ENCODE measurements at places on chromosomes 5 and 9.
A peak's percentile ranks its signal among the peaks of the same experiment; 100 is the strongest.

DNA sequence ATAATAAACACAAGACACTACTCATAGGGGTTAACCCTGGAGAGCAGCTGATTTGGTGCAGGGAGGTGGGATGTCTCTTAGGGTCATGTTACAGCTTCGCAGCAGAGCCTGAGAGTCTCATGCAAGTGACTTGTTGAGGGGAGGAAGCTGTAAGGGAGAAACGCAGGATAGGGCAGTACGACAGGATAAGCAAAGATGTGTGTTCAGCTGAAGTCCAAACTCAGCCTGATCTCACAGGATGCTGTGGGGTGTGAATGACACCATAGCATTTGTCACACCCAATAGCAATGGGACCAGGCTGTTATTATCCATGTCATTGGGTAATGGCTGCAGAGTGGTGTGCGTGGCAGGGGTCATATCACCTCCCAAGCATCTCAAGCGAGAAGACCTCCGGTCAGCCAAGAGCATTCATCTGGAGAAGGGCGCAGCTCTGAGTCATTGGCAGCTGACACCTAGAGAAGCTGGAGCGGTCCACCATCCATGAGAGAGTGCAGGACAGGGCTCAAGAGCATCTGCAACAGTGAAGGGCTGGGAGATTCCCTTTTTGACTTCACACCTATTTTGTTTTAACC is 49.2 kb upstream of the RPL26L1 start:
- DNase-seq, result no peak

DNA sequence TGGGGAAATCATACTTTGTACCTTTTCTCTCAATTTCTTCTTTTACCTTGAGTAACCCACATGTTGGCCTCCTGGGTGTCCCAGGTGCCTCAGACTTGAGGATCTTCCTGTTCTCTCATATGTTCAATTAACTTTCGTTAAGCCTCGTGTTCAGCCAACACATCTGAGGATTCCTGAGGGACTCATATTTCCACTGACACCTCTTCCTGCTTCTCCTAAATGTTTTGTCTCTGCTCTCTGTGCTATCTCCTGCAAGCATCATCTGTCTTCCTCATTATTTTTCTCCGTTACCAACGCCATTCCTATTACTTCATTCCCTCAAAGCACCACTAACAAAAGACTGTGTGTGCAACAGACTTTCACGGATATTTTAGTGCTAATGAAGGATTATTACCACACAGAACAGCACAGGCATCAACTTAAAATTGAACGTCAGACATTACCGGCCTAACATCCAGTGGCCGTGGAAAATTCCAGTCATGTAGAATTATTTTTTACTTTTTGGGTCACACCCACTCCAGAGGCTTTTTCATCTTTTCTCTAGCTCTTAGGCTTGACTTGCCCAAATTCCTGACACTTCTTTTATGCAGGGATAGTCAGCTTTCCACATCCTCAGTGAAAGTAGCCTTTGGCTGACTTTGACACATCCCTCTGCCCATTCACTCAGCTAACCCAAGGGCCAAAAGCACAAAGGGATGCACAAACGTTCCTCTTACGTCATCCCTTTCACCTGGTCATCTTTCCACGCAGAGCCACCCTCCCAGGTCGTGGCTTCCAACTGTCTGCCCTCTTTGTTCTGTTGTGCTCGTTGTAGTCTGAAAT is 46.0 kb upstream of the OSMR start:
- DNase-seq, result no peak

- no peak for DNase-seq
These were observed 270.1 kb downstream of the ARHGEF28 start for GRCh38 chr5:73896097-73896496.

DNA sequence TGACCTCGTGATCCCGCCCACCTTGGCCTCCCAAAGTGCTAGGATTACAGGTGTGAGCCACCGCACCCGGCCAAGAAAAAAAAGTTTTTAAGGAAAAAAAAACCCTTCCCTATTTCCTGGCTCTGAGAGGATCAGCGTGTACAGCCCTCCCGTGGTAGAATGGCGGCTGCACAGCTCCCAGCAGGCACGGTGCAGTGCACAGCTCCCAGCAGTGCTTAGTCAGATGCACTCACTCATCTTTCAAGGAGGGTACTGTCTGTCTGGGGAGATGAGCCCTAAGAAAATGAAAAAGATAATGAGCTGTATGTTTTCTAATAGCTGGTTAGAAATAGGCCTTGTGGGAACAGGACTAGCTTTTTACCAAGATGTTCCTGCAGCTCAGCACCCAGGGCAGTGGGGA is 36.7 kb upstream of the SLC2A8 start:
- no peak for DNase-seq

- no peak for DNase-seq
These were observed 193.1 kb downstream of the PAX5 start for GRCh38 chr9:36840898-36841536.

DNA sequence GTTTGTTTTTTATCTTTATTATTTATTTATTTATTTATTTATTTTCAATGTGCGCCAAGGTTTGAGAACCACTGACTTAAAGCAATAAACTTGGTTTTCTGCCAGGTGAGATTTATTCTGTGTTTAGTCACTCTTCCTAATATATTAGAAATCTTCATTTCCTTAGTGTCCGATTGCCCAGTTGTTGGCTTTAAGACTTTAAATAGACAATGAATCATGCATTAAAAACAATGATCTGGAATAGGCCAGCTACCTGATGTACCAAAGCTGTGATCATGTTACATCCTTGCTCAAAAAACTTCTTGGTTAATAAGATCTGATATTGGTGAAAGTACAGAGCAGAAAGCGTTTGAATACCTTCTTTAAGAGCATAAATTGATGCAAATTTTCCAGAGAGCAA is 52.1 kb upstream of the ERBIN start:
- no peak for DNase-seq

GRCh38 chr5:56358703-56359681 is 125.9 kb upstream of the ANKRD55 start:
- peak; percentile 96 for DNase-seq

- no peak for DNase-seq
These were observed 525.8 kb downstream of the AGTPBP1 start for GRCh38 chr9:85215961-85216360.

- DNase-seq, result peak; percentile 41
These were observed 84.8 kb upstream of the PAM start for GRCh38 chr5:102670224-102670836.

- no peak for DNase-seq
These were observed 50.3 kb downstream of the MOCS2 start for GRCh38 chr5:53059281-53059680.

DNA sequence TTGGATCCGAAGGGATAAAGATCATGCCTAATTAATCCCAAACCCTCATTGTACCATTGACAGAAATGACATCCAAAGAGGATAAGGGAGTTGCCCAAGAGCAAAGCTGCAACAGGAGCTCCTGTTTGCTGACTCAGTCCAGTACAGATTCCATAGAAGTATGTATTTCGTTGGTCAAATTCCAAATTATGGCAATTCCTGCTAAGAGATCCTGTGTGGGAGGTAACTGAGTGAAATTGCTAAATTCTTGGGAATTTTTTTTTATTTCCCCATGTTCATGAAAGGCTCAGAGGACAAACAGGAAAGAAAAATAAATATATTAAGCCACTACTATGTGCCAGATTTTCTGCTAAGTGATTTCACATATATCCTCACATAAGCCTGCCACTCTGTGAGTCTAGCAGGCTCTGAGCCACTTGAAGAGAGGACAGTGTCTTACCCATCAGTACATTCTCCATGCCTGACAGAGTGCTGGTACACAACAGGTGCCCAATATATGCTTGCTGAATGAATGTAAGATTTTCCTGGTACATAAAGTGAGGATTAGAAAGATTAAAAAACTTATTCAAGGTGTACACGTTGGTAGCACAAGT is 132.7 kb downstream of the GLIS3 start:
- DNase-seq, result no peak

DNA sequence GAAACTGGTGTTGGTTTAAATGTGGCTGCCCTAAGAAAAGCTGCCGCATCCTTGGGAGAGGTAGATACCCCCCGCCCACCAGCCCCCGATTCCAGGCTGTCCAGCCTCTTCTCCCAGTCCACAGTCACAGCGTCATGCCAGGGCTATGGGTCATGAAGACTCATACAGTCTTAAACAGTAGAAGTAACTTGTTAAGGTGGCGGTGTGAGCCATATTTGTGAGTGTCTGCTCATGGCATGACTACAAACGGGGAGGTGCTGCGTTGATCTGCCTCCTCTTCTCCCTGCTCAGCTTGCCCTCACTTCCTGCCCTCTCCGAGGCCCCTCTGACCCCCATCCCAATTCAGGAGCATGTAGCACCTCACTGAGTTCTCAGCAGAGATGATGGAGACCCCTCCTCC is 20.8 kb downstream of the FGD3 start:
- no peak for DNase-seq

DNA sequence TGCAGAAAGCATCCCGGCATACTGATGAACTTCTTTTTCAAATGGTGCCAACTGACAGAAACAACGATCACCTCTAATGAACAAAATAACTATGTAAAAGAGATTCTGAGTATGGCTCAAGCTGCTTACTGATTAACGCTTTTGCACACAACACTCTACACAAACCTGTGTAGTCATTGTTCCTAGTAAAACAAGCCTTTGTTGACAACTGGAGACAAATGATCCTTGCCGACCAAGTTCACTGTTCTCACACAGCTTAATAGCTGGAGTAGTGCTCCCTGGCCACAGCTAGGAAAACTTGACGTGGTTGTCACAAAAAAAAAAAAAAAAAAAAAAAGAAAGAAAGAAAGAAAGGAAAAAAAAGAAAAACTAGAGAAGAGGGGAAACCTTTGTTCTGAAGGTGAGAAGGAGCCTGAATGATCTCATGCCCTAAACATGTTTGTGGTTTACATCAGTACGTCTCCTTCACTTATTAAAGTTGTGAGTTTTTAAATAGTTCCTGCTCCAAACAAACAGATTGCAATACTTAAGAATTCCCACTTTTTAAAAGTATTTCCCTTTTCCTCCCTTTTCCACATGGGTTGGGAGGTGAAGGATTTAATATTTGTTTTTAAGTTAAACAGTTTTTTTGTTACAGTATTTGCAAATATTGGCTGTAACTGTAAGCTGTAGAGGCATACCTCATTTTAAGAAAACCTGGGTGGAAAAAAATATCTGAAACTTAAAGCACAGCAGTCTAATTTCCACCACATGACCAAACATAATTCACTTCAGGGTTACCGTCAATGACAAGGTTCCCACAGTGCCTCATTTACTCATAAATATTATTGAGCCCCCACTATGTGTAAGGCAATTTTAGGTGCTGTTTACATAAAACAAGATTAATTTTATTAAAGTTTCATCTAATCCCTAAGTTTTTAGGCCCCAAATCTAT is 63.7 kb downstream of the GLIS3 start:
- peak; percentile 83 for DNase-seq

DNA sequence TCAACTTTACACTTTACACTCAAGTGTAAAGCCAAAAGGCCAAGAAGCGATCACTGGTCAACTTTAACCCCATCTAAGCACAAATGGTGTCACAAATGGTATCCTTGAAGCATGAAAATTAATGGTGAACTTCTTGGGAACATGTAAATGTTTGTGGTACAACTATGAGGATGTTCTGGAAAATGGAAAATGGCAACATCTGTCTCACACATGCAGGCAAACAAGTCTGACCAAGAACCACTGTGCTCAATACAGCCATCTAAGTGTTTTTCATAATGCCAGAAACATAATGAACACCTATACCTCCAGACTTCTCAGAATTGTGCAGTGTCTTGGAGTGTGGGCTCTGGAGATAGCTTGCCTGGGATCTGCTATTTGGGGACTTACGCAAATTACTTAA is 171.0 kb downstream of the GLIS3 start:
- DNase-seq, result no peak

DNA sequence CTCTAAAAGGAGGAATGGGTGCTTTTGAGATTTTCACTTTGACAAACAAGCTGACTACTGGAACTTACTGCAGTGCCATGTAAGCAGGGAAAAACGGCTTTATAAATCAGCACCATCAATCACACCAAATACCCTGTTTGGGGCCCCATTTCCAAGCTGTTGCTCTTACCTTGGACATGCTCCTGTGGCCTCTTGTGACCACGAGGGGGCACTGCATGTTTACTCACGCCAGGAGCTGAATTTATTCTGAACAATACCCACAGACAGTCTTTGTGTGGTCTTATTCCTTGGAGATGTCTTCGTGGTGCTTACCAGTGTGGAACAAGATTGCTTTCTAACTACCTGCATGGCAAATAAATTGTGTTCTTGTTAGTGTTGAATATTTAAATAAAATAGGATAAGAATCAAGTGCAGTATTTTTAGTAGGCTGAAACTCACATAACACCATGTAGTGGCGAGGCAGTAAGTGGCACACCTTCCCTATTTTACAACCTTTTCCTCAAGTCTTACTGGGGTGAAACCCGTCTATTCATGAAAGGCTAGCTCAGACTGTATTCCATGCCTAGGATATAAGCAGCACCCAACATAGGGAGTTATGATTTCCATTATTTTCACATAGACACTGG is 155.5 kb upstream of the NMUR2 start:
- peak; percentile 62 for DNase-seq

- DNase-seq, result no peak
These were observed 173.6 kb downstream of the TENT4A start for GRCh38 chr5:6886866-6887265.

DNA sequence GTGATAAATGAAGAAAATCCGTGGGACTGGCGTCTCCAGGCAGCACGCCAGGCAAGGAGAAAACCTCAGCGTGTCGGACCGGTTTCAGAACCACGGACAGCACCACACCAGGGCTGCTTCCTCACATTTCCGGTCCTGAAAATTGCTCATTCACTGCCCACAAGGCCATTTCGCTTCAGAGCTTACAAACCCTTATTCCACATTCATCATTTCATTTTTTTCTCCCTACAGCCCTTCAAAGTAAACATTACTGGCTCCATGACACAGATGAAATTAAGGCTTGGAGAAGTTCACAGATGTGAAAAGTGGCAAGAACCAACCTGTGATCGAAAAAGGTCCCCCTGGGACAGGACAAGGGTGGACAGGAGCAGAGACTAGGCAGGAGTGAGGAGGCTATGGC is 1.5 kb upstream of the GPRIN1 start:
- DNase-seq, result peak; percentile 82

GRCh38 chr5:132256086-132256782 is 1.3 kb upstream of the PDLIM4 start:
- DNase-seq, result no peak

DNA sequence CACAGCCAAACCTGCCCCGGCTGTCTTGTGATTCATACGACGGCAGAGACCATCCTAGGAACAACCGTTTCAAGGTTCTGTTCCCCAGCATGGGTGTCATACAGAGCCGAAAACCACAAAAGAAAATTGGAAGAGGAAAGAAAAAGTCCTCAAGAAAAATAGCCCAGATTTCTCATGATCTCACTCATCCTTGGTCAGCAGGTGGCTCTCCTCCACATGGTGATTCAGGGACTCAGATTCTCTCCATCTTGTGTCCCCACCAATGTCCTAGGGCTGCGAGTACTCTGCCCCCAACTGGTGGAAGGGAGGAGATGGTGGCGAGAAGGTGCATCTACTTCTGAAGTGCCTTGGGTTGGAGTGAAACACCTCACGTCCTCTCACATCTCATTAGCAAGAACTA is 25.6 kb downstream of the PDZD2 start:
- peak; percentile 74 for DNase-seq

- no peak for DNase-seq
These were observed 118.4 kb downstream of the MARCHF11 start for GRCh38 chr5:16061163-16061562.

Data from HT-29 (cell line).